ENCODE measurements at places on chromosomes 1 and 21.

- DNase-seq, result no peak
These were observed 23.6 kb upstream of the PLA2G2E start for GRCh38 chr1:19946971-19947370.

GRCh38 chr1:191483988-191484387 lies 674.3 kb upstream of the RGS18 start:
- DNase-seq, result no peak

GRCh38 chr1:109642626-109643025 lies 13.3 kb upstream of the GSTM4 start:
- no peak for DNase-seq

DNA sequence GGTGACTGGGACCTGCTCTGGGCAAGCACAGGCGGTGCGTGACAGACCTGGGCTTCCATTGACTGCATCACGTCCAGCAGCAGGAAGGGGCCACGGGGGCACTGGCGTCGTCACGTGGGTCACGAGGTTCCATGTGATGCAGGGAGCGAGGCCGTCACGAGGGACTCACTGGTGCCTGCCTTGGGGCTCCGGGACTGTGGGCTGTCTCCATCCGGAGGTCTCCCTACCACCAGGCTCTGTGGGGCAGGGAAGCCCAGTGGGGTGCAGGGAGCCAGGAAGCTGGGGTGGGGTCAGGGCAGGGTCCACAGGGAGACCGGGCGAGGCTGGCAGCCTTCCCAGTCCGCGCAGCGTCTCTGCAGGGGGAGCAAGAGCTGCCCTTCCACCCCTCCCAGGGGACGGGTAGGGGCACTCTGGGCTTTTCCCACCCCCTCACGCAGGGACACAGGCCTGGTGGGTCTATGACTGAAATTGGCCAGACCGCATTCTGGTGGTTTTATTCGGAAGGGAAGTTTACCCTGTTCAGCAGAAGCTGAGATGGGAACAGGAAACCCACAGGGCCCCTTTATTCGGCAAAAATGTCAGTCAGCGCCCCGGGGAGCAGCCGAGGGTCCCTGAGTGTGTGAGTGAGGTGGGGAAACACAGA lies 416 bp upstream of the TNFRSF14 start:
- DNase-seq, result peak; percentile 76

GRCh38 chr1:234776256-234776875 lies 166.4 kb upstream of the IRF2BP2 start:
- DNase-seq, result no peak

- DNase-seq, result no peak
These were observed 91.4 kb upstream of the DEPDC1 start for GRCh38 chr1:68588304-68588703.

DNA sequence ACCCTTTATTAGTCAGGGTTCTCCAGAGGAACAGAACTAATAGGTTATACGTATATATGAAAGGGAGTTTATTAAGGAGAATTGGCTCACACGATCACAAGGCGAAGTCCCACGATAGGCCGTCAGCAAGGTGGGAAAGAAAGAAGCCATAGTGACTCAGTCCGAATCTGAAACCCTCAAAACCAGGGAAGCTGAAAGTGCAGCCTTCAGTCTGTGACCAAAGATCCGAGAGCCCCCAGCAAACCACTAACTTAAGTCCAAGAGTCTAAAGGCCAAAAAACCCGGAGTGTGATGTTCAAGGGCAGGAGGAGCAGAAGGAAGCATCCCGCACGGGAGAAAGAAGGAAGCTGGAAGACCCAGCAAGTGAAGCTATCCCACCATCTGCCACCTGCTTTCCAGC lies 9.9 kb downstream of the IFNLR1 start:
- DNase-seq, result no peak

DNA sequence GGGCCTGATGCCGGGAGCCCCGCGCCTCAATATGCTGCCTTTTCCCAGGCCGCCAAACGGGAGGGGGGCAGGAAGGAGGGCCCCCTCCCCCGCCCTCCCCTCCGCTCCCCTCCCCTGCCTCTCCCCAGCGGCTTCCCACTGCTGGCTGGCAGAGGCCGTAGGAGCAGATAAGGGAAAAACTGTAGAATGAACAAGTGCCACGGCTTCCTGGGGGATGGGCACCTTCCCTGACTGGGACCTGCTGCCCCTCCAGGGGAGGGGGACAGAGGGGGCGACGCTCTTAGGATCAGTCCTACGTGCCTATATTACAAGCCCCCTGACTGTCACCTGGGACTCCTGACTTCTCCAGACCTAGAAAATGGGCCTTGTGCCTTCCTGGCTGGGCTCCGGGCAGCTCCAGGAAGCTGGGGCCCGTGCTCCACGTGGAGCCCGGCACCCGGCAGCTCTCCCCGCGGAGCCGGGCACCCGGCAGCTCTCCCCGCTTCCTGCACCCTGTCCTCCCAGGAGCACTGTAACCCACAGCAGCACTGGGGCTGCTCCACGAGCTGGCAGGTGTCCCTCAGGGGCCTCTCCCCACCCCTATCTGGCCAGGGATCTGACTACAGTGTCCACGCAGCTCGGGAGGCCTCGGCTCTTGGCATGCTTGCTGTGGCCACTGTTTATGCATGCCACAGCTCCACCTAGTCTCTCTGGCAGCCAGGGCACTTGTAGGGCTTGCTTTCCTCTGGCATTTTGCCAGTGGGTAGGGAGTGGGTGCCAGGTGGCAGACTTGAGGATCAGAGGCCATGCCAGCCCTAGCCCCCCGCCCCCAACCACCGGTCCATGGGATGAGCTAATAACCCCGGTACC lies 674 bp upstream of the HES5 start:
- peak; percentile 28 for DNase-seq

GRCh38 chr1:155454096-155454495 lies 108.5 kb downstream of the ASH1L start:
- no peak for DNase-seq

GRCh38 chr1:223707256-223708000 lies 4.9 kb upstream of the CAPN2 start:
- no peak for DNase-seq

DNA sequence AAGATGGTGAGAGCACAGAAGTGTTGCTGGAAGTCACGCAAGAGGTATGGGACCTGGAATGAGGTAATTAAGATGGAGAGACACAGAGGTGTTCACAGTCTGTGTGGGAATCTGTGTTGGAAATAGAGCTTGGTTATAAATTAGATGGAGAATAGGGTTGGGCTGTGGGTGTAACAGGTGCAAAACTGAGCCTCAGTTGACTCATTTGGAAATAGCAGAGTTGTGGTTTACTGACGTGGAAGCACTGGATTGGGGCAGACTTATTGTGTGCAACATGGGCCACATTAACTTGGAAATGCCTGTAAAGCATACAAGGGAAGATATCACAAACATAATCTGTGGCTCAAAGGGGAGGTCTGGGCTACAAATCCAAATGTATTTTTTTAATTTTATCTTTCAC lies 13.0 kb downstream of the CAMSAP2 start:
- no peak for DNase-seq

DNA sequence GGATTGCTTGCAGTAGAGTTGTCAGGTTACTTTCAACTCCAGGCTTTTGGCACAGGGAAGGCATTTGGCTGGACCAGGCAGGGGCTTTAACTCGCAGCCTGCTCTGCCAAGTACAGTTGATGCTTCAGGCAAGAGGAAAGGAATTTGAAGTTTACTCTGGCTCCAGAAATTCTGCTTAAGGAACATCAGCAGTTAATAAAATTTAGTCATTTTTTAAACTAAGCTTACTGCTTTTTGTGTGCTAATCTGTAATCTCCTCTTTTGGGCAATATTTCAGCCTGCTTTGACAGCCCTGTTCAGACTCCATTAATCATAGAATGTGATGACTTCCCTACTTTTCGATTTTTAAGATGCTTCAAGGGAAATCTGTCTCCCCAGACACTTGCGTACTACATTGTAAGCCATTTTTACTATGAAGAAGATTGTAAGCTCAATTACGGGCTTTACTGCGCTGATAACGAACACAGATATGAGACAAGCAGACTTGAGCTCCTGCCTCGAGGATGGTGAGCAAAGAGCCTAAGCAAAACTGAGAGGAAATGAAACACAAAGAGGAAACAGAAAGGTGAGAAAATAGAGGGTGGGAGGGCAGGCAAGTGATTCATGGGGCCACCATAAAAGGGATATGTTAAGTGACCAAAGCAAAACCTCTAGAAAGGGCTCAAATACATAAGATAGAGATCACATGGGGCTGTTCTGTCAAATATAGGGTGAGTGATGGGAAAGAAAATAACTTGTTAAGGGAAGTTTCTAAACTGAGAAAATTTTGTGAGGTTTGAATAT lies 76.6 kb upstream of the VAV3 start:
- DNase-seq, result peak; percentile 17

DNA sequence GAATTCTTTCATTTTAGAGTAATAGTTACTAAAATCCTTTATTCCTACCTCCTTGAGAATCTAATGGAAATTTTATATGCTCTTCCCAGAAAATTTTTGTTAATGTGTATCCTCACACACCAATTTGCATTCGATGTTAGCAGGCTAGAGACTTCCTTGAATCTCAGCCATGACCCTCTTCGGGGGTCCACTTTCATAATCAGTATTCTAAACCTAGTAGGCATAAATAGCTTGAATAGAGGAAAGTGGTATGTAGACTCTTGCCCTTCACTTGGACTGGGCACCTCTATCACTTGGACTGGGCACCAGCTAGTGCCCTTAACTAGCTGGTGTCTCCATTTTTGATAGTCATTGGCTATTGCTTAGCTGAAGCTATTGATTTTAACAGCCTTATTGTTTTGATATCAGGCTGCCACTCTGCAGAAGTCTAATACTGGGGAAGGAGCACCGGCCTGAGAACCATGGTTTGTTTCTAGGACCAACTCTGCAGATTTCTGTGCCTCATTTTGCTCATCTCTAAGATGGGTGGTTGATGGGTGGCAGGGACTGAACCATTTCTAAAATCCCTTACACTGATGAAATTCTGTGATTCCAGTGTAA lies 42.8 kb downstream of the MRPL39 start:
- DNase-seq, result no peak

DNA sequence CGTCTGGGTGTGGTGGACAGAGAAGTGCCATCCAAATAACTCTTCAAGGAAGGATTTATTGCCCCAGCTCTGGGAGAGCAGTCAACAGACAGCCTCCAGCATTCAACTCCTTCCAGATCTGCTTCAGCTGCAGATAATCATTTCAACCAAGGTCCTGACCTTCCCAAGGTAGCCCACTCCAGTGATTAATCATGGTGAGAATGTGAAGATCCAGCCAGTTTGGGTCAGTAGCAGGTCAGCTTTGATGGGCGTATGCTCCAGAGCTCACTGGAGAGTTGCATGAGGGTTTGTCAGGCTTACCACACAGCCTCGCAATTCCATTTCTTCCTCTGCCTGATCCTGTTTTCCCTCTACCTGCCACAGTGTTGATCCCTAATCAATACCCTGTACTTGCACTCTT lies 214.5 kb upstream of the ZRANB2 start:
- DNase-seq, result no peak

GRCh38 chr1:2978691-2979190 lies 42.5 kb upstream of the ACTRT2 start:
- DNase-seq, result no peak

DNA sequence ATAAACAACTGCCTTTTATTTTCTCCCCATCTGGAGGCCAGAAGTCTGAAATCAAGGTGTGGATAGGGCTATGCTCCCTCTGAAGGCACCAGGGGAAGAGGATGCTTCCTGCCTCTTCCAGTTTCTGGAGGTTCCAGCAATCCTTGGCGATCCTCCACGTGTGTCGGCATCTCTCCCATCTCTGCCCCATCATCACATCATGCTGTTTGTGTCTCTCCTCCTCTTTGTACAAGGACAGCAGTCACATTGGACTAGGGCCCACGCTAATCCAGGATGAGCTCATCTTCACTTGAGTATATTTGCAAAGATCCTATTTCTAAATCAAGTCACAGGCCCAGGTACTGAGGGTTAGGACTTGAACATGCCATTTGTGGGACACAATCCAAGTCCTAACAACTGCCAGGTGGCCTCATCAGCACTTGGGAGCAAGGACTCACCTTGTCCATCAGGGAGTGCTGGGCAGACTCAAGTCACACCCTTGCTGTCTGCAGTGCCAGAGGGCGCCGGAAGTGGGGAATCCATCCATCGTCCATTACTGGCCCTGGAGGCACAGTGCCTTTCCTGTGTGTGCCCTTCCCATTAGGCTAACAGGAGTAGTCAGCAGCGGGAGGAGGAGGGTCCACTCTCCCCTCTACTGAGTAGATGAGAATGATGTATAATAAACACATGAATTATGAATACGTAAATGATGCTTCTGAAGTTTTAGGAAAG lies 185.4 kb upstream of the AJAP1 start:
- no peak for DNase-seq

DNA sequence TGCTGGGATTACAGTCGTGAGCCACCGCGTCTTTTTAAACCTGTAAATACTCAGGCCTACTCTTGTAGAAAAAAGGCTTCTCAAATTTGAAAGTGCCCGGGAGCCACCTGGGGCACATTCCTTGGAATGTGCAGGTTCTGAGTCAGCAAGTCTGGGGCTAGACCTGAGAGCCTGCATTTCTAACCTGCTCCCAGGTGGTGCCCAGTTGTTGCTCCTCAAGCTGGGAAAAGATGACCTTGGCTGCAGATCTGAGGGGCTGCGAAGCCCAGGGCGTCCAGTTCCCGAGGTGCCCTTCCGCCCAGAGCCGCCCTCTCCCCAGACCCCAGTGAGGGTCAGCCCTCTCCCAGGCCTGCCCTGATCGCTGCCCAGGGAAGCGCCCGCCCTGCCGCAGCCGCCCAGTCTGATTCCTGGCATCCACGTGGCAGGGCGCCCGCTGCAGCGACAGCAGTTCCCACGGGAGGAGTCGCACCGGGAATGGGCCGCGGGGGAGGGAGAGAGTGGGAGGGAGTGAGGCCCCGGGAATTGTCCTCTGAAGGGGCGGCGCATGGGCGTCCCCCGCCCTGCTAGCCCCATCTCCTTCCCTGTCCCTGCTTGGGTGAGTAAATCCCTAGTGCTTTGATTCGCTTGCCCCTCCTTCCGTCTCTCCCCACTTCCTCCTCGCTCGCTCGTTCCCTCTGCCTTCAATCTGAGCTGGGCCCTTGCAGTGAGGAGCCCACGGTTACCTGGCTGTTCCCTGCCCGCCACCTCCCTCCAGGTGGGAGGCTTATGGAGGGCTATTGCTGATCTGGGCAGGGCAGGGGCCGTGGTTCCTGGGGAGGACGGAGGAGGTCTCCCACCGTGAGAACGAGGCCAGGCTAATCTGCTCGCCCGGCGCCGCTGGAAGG lies 18.8 kb upstream of the TENT5B start:
- DNase-seq, result peak; percentile 6

DNA sequence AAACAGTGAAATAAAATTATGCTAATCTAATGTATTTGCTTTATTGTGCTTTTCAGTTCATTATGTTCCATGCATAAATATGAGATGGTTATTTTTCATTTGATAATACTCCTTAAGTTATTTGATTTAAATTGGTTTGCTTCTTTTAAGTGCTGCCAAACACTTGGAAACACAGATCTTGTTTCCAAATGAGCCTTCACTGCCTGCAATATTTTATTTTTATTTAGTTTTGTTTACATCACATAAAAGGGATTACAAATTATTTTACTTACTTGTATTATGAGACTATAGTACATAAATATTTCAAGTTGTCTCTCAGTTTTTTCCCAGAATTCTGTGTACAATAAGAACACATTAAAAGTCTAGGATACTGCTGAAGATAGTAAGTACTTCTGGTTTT lies 1662.4 kb upstream of the B3GALT2 start:
- no peak for DNase-seq

Data from CD4-positive, alpha-beta T cell treated with Interleukin-17A for 4 hours (primary cell).